Right hindlimb (tissue), 1 donor: ENCODE measurements at places on chromosomes 2 and 18.

- DNase-seq, result no peak
Measured at GRCh38 chr2:119696494-119697030, 17.6 kb downstream of the TMEM177 start.

GRCh38 chr18:49733896-49734585 is 79.3 kb downstream of the ACAA2 start:
- no peak for DNase-seq

- no peak for DNase-seq
Measured at GRCh38 chr2:207722773-207723424, 11.5 kb downstream of the CCNYL1 start.

- DNase-seq, result no peak
Measured at GRCh38 chr2:118232796-118233195, 144.5 kb downstream of the INSIG2 start.

GRCh38 chr2:231686192-231687100 is 21.9 kb upstream of the PTMA start:
- no peak for DNase-seq

DNA sequence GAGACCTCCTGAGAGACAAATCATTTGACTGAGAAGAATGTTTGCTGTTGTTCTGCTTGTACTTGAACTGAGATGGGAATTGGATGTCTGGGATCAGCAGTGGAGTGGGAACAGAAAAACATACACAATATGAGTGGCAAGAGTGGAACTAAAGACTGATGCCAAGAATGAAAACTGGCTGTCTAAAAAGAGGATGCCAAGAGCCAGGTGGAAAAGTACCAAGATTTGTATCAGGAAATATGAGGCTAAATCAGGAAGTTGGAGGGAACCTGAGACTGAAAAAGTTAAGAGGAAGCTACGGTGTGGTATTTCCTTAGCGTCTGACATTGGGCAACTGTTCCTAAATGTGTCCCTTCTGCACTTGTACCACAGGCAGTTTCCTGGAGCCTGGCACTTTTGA is 440.9 kb upstream of the CELF4 start:
- no peak for DNase-seq

DNA sequence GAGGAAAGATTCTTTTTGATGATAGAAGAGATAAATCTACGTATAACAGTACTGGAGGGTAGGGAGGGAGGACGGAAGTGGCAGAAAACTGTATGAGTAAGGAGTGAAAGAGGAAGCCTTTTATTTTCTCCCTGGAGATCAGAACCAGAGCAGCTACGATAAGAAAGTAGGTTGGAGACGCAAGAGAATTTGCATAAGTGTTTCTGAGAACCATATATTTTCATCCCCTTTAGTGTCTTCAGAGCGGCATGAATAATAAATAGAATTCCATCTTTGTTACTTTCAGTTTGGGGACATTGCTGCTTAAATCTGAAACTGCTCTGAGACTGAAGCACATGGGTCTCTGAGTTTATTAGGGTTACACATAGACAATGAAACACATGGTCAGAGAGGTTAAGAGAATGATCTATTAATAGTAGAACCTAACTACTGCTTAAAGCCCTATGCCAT is 230.2 kb upstream of the TNP1 start:
- DNase-seq, result no peak

- peak; percentile 32 for DNase-seq
Measured at GRCh38 chr2:29561181-29561580, 360.2 kb downstream of the ALK start.

DNA sequence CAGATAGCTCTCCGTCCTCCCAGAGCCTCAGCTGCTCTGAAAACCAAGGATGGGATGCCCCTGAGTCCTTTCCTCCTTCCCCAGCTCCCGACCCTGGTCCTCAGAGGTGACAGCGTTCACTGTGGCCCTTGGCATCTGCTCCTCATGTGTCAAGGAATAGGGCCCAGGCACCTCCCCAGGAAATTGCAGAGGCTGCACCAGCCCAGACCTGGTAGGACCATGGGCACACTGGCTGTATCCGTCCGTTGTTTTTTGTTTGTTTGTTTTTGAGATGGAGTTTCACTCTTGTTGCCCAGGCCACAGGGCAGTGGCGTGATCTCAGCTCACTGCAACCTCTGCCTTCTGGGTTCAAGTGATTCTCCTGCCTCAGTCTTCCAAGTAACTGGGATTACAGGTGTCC is 37.5 kb upstream of the SLC66A3 start:
- no peak for DNase-seq

DNA sequence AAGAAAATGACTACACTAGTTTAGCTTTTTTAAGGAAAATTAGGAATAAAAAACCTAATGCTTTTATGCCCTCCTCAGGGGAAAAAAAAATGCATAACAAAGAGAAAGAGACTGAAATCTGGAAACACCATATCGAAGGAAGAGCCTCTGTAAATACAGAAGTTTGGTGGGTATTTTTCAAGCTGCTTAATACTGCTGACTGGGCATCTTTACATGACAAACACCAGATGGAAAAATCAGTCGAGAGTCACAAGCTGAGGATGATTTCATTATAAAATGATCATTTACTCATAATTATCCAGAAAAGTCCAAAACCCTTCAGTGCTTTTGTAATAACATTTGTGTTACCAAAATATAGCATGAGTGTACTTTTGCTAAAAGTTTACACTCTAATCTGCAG is 1600.7 kb upstream of the ACVR2A start:
- no peak for DNase-seq

- DNase-seq, result no peak
Measured at GRCh38 chr2:73205611-73206010, 3.2 kb downstream of the NOTO start.

DNA sequence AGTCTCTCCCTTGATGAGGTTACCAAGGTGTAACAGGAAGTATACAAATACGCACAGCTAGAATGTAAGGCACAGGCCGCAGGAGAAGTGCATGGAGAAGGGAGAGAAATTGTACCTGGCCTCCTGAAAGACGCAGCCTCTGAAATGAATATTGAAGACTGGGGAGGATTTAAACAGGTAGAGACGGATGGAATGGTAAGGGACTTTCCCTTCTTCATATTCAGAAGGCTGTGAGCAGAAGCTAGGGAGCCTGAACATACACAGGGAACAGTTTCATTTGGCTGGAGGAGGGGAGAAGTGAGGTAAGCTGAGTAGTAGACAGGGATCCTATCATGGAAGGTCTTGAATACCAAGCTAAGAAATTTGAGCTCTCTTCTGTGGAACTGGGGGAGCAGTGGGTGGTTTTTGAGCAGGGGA is 112.7 kb downstream of the ANKRD44 start:
- no peak for DNase-seq

GRCh38 chr2:102376052-102376591 is 20.5 kb downstream of the IL18R1 start:
- no peak for DNase-seq

GRCh38 chr18:13570216-13570615 is 156.1 kb downstream of the FAM210A start:
- no peak for DNase-seq

GRCh38 chr2:51981783-51982182 is 949.9 kb upstream of the NRXN1 start:
- no peak for DNase-seq

GRCh38 chr2:194750926-194751325 is 906.1 kb upstream of the SLC39A10 start:
- DNase-seq, result no peak

DNA sequence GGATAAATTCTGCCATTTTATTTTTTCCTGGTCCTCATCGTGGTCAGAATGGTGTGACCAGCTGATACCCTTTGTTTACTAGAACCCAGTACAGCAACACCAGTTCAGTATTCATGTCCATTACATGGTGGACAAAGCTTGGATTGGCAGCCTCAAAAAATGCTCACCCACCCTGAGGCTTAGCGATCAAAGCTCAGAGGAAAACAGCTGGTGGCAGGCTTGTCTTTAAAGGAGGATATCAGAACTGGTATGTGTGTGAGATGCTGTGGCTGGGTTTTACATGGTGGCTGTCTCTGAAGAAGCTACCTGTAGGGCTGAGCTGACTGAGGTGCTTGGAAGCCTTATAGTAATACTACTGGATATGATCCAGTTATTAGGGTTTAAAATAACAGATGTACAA is 471.1 kb upstream of the MEX3C start:
- DNase-seq, result no peak

DNA sequence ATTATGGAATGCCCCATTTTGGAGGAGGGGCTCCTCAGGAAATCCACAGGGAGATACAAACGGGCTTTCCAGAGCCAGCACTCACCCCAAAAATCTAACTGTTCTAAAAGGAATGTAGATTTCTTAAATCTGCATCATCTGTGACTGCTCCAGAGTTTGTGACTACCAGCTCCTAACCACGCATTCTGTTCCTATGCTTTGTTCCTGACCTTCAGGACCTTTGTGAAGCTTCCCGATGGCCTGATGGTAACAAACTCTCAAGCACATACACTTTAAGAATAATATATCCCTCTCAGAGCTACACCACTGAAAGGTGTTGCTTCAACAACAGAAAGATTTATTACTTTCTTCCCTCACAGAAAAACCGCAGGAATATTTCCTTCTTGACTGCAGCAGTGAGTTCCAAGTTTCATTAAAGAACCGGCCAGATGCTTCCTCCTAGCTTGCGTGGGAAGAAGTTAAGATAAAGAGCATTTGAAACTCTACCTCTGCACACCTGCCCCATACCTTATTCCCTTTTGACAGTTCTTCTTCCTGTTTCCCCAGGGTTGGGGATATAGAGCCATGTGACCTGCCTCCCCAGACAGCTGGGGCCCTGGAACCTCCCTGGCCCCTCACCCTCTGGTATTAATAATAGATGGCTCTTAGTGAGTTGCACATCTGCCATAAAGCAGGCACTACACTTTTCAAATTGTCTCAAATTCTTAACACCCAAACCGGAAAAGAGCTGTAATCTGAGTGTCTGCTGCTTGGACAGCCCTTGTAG is 40.2 kb upstream of the EML4 start:
- DNase-seq, result no peak

DNA sequence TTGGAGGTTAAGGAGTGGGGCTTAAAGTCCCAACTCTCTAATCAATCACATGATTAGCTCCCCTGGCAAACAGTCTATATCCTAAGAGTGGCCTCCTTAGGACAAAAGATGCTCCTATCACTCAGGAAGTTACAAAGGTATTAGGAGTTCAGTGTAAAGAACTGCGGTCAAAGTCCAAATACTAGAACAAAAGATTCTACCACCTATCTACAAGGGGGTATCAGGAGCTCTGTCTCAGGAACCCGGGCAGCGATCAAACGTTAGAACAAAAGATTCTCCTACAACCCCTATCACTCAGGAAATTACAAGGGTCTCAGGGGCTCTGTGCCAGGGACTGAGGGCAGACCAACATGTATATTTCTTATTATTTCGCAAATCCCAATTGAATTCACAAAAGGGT is 58.0 kb downstream of the DTNB start:
- DNase-seq, result no peak
